ENCODE measurements at places on chromosomes 16 and 17.
A peak's percentile ranks its signal among the peaks of the same experiment; 100 is the strongest.

DNA sequence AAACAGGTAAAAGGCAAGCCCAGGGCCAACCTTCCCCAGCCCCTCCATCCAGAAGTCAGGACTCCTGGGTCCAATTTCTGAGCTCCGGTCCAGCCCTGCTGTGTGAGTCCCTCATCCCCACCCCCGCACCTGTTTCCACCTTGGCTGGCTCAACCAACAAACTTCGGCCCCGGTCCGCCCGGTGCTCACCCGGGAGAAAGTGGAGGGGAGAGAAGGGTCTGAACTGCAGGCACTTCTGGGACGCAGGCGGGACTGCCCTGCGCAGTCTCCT is 541 bp downstream of the RHBDF2 start:
- no peak for DNase-seq

- DNase-seq, result no peak
Measured at GRCh38 chr16:86270696-86271095, 239.6 kb upstream of the FOXF1 start.

DNA sequence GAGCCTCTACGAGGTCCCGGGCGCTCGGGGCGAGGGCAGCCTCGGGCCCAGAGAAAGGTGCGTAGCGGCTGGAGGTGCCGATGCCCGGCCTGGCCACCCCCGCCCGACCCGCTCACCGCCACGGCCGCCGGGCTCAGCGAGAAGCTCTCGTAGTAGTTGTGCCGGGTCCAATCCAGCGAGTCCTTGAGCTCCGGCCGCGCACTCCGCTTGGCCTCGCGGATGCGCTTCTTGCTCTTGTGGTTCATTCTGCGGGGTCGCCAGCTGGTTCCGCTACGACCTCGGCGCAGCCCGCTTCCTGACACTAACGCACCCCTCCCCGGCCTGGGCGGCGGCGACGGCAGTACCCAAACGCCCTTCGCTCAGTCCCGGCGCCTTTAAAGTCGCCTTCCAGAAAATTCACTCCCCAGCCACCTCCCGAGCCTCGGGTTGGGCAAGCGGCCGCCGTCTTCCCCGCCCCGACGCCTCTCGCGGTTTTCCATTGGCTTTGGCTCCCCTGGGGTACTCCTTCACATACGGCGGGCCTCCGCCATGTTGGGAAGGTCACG is at the start of gene JMJD6:
JMJD6 (minus strand) TSS at position 376 of the 545 bp plus-strand sequence; CDS start at position 245, 131 bp downstream.
- DNase-seq, result peak; percentile 99

DNA sequence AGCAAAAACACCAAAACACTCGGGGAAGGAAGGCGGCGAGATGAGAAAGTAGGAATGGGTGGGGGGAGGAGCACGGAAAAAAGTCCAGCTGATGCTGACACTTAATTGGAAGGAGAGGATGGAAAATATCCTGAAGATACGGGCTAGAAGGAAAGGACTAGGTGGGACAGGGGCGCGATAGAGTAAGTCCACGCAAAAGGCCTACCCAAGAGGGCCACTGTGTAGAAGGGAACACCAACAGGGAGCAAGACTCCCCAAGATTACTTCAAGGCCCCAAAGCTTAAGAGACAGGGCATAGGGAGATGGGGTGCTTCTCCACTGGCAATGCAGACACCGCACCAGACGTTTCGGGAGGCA is 736 bp downstream of the APPBP2 start:
- DNase-seq, result peak; percentile 62

DNA sequence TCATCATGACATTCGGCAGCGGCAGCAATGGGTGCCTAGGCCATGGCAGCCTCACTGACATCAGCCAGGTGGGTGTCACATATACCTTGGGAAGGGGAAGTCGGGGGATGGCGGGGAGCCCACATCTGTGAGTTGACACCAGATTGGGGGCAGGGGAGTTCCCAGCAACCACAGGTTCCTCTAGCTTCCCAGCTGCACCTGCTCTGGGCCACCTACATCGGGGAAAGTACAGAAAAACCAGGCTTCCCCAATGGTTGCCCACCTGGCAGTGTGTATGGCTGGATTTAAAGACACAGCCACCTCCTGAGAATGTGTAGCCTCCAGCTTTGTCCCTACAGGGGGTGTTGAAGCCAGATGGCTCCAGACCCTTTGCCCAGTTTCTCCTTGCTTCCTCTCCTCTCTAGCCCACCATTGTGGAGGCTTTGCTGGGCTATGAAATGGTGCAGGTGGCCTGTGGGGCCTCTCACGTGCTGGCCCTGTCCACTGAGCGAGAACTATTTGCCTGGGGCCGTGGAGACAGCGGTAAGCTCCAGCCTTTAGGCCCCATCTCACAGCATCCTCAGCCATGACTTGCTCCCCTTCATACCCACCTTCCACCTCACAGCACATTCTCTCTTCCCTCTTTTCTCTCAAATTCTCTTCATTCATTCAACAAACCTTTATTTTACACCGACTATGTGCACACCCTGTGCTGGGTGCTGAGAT is 5.0 kb upstream of the TRAF4 start:
- no peak for DNase-seq

DNA sequence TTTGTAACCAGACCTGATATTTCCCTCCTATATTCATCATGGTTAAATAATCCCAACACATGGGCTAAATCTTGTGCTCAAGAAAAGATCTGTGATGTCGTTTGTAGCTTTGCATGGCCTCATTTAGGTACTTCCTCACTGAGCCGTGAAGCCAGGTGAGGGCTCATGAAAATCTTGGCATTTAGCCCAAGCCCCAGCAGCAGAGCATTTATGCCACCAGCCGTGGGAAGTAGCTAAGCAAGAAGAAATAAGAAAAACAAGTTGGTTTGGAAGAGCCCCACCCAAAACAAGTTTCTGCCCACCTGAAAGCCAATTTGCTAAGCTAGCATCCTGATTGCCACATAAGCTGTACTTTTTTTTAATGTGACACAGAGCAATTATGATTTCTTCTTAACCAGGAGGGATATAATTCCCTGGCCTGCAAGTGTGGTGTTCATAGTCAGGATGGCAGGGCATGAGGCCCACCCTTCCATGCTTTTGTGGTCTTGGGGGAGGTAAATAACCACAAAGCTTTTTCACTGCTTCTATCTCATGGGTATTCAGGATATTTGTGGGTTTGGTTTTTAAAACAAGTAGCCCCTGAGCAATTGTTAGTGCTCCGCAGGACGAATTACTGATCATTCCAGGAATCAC is 10.5 kb downstream of the TMIGD1 start:
- DNase-seq, result no peak

- DNase-seq, result no peak
Measured at GRCh38 chr16:30927789-30928378, 4.5 kb downstream of the FBXL19 start.

DNA sequence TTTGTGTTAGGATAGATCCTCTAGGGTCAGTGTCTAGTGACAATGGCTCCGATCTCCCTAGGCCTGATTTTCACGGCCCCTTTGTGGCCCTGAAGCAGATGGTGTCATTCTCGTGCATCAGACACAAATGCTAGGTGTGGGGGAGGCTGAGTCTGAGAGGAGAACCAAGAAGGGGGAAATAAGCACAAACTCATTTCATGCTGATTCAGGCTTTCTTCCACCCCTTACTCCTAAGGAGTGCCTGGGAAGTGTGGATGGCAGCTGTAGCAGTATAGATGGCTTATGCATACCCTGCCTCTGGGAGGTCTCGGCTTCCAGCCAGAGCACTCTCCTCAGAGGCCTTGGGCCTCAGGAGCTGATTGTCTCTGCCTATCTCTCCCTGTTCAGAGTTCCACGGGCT is 1.8 kb upstream of the WNK4 start:
- no peak for DNase-seq

GRCh38 chr17:36183001-36183971 is 6.8 kb upstream of the TBC1D3B start:
- DNase-seq, result peak; percentile 79

GRCh38 chr16:86700046-86700945 is 121.9 kb downstream of the FOXL1 start:
- DNase-seq, result peak; percentile 29

DNA sequence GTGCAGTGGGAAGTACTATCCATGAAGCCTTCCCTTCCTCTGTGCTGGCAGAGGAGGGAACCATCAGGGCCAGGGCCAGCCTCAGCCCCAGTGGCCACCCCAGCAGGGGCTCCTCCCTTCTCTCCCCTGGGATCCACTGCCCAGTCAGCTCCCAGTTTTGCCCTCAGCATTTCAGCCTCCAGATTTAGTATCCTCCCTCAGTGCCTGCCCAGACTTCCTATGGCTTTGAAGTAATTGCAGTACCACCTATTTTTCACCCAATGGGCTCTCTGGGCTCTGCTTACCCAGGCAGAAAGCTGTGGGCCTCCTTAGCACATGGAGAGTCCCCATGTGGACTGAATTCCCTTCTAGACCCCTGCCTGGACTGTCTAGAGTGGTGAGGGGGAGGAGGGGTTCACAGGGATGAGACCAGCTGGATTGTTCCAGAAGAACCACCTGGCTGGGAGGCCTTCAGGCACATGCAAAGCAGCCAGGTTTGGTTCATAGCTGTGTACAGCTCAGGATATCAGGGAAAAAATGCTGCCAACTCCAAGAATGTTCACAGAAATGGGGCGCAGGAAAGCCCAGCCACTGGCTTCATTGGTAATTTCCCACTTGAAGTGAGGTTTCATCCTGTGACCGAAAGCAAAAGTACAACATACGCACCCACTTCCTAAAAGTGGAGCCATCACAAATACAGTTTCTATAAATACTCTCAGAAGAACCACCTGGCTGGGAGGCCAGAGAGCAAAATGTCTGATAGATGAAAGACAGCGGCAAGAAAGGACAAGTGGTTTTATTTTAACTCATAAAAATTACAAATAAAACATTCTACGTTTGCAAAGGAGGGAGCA is 15.2 kb upstream of the HERPUD1 start:
- DNase-seq, result peak; percentile 53

- DNase-seq, result no peak
Measured at GRCh38 chr17:73646409-73647300, 2.4 kb upstream of the SDK2 start.

- no peak for DNase-seq
Measured at GRCh38 chr16:78007121-78007520, 15.2 kb upstream of the CLEC3A start.

DNA sequence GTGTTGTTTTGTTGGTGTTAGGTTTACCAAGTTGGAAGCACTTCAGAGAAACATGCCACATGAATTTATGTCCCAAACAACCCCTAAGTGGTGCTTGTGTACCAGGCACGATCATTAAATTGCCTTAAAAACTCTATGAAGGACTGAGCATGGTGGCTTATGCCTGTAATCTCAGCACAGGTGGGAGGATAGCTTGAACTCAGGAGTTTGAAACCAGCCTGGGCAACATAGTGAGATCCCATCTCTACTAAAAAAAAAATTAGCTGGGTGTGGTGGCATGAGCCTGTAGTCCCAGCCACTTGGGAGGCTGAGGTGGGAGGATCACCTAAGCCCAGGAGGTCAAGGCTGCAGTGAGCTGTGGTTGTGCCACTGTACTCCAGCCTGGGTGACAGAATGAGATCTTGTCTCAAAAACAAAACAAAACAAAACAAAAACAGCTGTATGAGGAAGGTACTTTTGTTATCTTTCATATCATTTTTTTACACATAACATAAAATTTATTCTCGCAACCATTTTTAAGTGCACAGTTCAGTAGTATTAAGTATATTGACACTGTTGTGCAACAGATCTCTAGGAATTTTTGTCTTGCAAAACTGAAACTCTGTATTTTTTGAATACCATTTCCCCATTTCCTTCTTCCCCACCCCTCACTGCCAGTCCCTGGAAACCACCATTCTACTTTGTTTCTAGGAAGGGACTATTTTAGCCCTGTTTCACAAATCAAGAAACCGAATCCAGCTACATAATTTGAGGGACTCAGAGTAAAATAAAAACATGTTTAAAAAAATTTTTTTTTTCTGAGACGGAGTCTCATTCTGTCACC is 14.3 kb upstream of the RBBP6 start:
- DNase-seq, result no peak

DNA sequence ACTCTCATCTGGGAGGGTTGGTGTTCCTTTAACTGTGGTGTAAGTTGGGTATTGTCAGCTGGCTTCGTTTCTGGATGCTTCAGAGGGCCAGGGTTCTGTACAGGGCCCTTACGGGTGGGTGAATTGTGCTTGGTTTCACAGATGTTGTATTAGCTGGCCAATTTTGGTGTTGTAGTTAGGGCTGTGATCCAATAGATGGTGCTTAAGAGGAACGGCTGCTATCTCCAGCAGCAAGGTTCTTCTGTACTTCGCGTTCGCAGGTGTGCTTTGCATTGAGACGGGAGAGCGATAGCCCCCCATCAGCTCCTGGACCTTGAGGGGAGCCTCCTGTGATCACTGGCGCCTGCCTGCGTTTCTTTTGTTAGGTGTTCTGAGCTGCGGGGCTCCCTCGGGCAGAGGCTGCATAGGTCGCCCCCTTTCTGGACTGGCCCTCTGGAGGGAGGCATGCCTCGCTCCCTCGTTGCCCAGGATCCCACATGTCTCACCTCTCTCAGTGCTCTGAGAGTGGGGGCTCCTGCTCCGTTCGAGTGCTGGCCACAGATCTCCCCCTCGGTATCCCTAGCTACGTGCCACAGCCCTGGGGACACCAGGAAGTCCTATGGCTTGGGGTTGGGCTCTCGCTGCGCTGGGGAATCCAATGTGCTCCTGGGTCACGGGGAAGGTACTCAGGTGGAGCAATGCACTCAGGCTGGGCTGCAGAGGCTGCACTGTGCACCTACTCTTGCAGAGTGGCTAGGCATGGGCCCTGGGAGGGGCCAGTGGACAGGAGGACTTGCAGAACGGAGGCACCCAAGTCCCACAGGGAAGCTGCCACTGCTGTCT is 837 bp upstream of the PRDM7 start:
- no peak for DNase-seq

- DNase-seq, result no peak
Measured at GRCh38 chr16:89945654-89946053, 2.9 kb upstream of the DEF8 start.

DNA sequence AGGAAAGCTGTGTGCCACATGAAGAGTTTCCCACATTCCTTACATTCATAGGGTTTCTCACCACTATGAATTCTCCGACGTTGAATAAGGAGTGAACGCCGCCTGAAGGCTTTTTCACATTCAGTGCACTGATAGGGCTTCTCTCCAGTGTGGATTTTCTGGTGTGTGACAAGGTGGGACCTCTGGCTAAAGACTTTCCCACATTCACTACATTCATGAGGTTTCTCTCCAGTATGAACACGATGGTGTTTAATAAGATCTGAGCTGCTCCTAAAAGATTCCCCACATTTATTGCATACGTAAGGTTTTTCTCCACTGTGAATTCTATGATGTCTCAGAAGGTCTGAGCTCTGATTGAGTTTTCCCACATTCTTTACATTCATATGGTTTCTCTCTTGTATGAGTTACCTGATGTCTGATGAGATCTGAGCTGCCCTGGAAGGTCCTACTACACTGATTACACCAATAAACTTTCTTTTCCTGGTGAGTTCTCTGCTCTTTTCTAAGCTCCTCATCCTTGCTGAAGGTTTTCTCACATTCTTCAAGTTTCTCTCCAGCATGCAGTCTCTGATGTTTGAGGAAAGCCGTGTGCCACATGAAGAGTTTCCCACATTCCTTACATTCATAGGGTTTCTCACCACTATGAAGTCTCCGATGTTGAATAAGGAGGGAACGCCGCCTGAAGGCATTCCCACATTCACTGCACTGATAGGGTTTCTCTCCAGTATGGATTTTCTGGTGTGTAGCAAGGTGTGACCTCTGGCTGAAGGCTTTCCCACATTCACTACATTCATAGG is 10.0 kb downstream of the ZNF594 start:
- DNase-seq, result no peak

- peak; percentile 32 for DNase-seq
Measured at GRCh38 chr17:6531575-6531974, 24.8 kb downstream of the PITPNM3 start.

Measured in sigmoid colon (tissue), 7 donors.